ENCODE measurements at places on chromosomes 11 and 22. TPM values are rescaled to one million over a fixed set of nuclear protein-coding genes. Genes with fewer than 3 reads are reported as not detected.

CHRM4 gene
- 0.18 TPM for total RNA-seq

OR2AG1 gene
- total RNA-seq, result not detected

SHANK3 gene
- 23.5 TPM for total RNA-seq

VWCE gene
- total RNA-seq, result 2.4 TPM

LYVE1 gene
- total RNA-seq, result 43.6 TPM

DBX1 gene
- total RNA-seq, result not detected

SYCE3 gene
- 0.58 TPM for total RNA-seq
